Upper lobe of left lung (tissue), 6 donors: ENCODE measurements at places on chromosomes 16 and 17. TPM values are rescaled to one million over a fixed set of nuclear protein-coding genes. Genes with fewer than 3 reads are reported as not detected.

STH gene
- not detected for total RNA-seq

GRCh38 chr16:79165079-79165478 lies 435.5 kb downstream of the MAF start:
- DNase-seq, result no peak

GJC1 gene
- 9.9 TPM for total RNA-seq

GRCh38 chr16:83732536-83732935 lies 75.2 kb upstream of the HSBP1 start:
- DNase-seq, result no peak

- DNase-seq, result no peak
Observed at GRCh38 chr17:38449364-38449763, 21.1 kb downstream of the ARHGAP23 start.

DNA sequence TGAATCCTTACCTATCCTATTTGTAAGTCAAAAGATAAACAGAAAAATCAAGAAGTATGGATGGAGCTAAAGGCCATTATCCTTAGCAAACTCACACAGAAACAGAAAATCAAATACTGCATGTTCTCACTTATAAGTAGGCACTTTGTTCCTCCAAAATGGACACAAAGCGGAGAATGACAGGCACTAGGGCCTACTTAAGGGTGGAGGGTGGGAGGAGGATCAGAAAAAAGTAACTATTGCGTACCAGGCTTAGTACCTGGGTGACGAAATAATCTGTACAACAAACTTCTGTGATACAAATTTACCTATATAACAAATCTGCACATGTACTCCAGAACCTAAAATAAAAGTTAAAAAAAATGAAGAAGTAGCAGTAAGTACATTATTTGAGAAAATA lies 164.3 kb downstream of the PARN start:
- DNase-seq, result no peak

DNA sequence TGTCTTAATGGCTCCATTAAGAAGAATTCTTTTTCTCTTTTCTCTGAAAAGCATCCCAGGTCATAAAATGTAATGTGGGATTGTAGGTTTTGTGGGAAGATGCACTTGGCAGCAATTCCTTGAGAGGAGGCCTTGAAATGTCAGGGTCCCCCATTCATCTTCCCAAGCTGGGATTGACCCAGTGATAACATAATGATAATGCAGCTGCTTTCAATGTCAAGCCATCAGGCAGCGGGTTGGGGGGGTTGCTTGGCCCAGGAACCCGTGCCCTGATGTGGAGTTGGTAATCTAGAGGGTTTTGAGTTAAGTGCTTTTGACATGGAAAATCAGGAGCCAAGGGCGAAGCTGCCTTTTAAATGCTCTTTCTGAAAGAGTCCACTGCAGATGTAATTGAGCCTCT lies 484.0 kb downstream of the WWOX start:
- DNase-seq, result no peak

- DNase-seq, result no peak
Observed at GRCh38 chr17:44965481-44966234, 2.4 kb downstream of the C1QL1 start.

MYH2 gene
- total RNA-seq, result 0.10 TPM

DNA sequence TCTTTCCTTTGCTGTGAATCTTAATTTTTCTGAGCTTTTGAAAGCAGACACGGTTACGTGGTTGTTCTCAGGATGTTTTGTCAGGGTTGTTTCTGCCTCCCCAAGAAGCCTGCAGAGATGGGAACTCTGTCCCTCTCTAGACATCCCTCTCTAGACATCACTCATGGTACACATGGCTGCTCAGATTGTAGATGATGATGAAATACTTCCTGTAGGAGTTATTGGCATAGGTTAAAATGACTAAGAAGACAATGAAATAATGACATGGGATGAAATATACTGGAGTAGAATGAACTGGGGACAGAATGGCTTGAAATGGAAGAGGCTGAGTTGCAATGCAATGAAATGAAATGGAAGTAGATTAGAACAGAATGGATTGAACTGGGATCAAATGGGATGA lies 253.4 kb downstream of the SHISA9 start:
- no peak for DNase-seq

DNA sequence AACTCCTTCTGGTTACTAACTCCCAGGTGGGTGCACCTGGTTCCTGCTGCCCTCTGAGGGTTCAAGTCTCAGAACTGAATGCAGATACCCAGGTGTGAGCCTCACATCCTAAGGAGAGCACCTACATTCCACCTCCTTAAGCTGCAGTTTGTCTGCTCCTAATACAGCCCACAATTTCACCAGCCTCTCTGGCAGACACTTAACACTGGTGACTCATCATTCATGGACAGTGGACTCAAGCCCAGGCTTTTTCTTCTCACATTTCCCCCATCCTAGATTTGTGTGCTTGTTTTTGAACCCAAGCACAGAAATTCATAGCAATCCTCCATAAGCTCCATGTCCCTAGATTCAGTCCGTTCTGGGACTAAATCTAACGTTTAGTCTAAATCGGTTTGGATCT lies 7.0 kb upstream of the MAF start:
- DNase-seq, result no peak

ITGAX gene
- 318 TPM for total RNA-seq

- no peak for DNase-seq
Observed at GRCh38 chr17:78780335-78780734, 1.7 kb downstream of the CYTH1 start.

DNA sequence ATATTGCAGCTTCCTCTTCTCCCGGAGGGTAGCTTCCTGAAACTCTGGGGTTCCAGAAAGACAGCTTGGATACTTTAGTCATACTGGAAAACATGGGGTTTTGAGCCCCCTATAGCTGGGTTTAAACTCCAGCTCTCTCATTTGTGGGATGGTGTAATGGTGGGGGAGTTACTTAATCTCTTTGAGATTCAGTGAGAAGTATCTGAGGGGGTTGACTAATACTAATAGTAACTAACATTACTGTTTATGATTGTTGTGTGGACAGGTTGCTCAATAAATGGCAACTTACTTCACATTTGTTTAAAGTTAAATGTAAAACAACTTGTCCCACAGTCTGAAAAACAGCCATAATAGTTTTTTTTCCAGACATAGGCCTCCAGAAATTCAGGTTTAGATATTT lies 5.1 kb upstream of the SUZ12 start:
- no peak for DNase-seq

GRCh38 chr17:17159571-17159970 lies 46.6 kb downstream of the PLD6 start:
- DNase-seq, result no peak

- DNase-seq, result no peak
Observed at GRCh38 chr17:185445-186138, 4.1 kb upstream of the DOC2B start.

MBTD1 gene
- 9.6 TPM for total RNA-seq

TBC1D26 gene
- not detected for total RNA-seq

- no peak for DNase-seq
Observed at GRCh38 chr17:45740553-45741330, 43.4 kb upstream of the CRHR1 start.

TBC1D3K gene
- not detected for total RNA-seq

VMO1 gene
- total RNA-seq, result 13.4 TPM

- no peak for DNase-seq
Observed at GRCh38 chr16:51055434-51055833, 95.6 kb downstream of the SALL1 start.

BIRC5 gene
- total RNA-seq, result 1.8 TPM

DNA sequence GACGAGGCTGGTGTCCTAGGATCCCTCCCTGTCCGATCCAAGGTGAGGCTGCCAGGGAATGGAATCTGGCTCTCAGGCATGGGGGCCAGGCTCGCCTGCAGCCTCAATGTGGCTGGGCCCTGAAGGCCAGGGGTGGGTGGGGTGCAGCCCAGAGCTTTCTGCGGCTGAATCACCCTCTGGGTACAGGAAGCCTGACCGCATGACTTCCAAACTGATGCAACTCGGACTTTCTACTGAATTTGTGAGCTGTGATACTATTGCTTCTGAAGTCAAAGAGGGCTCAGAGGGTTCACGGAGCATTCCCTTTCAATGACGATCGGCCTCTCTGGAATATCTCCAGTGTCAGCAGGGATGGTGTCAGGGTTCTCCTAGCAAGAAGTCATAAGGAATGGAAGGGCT lies 123.7 kb downstream of the METRNL start:
- peak; percentile 83 for DNase-seq

MTSS2 gene
- 81.7 TPM for total RNA-seq
